ENCODE measurements at places on chromosomes 5 and 9. TPM values are rescaled to one million over a fixed set of nuclear protein-coding genes. Genes with fewer than 3 reads are reported as not detected.

The CIZ1 gene
- total RNA-seq: 36.0 TPM

The SCGB3A2 gene
- total RNA-seq: not detected

The RMND5B gene
- 23.8 TPM for total RNA-seq

The IL9 gene
- total RNA-seq: not detected

The LHX3 gene
- not detected for total RNA-seq

The GPR150 gene
- total RNA-seq: 0.50 TPM

The RBM18 gene
- total RNA-seq: 14.3 TPM

The CFAP77 gene
- not detected for total RNA-seq

The AK3 gene
- 36.5 TPM for total RNA-seq

The ZDHHC11B gene
- total RNA-seq: not detected

The PTGS1 gene
- total RNA-seq: 16.4 TPM

The TMEM38B gene
- total RNA-seq: 16.8 TPM

The CXCL14 gene
- 3.9 TPM for total RNA-seq

The DPYSL3 gene
- 2.8 TPM for total RNA-seq

The ZNF483 gene
- total RNA-seq: 1.3 TPM

The CNTLN gene
- total RNA-seq: 4.2 TPM

The GPR151 gene
- not detected for total RNA-seq

The IRGM gene
- not detected for total RNA-seq

The DDX4 gene
- not detected for total RNA-seq

The HARS1 gene
- 60.3 TPM for total RNA-seq
